ENCODE measurements at places on chromosomes 7 and 10.

- DNase-seq, result no peak
Measured at GRCh38 chr10:5601826-5602495, 64.4 kb downstream of the ASB13 start.

GRCh38 chr7:107526672-107527071 is 37.0 kb downstream of the COG5 start:
- no peak for DNase-seq

- no peak for DNase-seq
Measured at GRCh38 chr10:98299341-98299740, 31.3 kb upstream of the LOXL4 start.

DNA sequence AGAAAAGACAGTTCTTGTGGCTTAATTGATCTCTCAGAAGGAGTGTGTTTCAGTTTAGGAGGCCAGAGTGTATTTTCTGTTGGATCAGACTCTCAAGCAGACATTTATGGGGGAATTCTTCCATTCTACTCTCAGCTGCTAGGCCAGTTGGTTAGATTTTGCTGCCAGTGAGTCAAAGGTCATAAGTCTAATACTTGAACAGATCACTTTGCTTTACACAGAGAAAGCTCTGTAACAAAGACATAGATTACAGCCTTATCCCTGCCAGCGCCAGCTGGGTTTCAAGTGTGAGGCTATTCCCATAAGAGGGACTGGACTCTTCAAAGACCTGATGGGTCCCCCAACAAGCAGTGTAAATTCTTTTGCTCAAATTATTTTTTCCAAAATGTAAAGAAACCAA is 145.6 kb upstream of the SEMA3C start:
- DNase-seq, result no peak

- no peak for DNase-seq
Measured at GRCh38 chr10:22710139-22710745, 4.1 kb downstream of the PIP4K2A start.

- no peak for DNase-seq
Measured at GRCh38 chr7:156680281-156680680, 39.7 kb downstream of the RNF32 start.

DNA sequence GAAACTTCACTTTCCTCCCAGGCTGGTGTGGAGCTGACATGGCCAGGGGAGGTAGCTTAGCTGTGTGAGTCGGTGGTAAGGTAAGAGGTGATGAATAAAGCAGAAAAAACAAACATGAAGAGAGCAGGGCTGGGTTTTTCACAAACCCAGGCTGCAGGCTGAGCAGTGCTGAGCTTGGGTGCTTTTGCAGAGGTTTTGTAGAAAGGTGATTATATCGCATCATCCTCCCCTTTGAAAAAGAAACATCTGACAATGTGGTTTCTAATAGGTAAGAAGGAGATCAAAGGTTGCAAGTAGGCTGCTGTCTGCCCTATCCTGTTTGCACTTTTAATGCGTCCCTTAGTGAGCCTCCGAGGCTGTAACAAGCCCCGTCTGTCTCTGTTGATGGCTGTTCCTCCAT is 69.6 kb upstream of the GRM8 start:
- no peak for DNase-seq

DNA sequence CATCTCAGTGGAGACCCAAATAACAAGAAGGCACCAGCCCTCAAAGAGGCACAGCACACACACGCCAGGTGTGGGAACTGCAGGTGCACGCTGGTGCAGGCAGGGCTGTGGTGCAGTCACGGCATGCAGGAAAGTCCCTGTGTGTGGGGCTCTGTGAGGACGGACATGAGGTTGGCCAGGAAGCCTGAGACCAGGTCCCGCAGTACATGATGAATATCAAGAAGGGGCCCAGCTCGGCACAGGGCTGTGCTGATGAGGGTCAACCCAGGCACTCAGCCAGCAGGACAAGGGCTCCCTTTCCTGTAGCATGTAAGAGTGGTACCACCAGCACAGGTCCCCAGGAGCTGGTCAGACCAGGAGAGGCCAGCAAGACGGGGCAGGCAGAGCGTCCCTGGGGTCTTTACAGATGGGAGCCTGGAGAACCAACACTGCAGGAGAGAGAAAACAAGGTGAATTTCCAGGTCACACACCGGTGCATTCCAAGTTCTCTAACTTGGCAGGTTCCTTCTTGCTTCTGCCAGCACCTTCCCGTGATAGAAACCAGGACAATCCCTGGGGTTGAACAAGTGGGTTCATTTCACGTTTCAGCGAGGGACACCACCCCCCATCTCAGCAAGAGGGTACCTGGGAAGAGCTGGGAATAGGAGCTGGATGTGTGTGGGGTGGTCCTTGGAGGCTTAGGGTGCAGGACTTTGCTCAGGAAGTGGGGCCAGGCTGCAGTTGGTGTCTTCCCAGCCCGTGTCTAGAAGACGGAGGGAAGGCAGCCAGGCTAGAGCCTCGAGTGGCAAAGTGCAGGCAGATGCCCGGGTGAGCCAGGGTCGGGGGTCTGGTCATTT is 244.8 kb upstream of the TCERG1L start:
- DNase-seq, result no peak

- DNase-seq, result no peak
Measured at GRCh38 chr7:99897322-99898022, 20.6 kb upstream of the OR2AE1 start.

DNA sequence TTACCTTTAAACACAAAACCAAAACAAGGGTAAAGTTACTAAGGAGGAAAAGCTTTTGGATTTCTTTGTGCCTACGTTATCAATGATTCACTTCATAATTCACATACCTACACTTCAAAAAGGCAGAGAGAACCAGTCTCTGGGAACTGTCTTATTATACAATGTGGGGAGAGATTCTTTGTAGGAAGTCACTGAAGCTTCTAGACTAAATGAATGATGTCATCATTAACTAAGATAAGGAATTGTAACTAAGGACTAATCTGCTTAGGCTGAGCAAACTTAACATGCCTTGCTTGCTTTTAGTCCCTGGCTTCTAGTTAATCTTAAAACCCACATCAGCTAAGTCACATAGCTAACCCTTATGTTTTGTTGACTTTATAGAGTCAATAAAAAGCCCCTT is 771.2 kb downstream of the NXPH1 start:
- DNase-seq, result no peak

GRCh38 chr7:8566016-8566415 is 132.6 kb downstream of the NXPH1 start:
- no peak for DNase-seq

DNA sequence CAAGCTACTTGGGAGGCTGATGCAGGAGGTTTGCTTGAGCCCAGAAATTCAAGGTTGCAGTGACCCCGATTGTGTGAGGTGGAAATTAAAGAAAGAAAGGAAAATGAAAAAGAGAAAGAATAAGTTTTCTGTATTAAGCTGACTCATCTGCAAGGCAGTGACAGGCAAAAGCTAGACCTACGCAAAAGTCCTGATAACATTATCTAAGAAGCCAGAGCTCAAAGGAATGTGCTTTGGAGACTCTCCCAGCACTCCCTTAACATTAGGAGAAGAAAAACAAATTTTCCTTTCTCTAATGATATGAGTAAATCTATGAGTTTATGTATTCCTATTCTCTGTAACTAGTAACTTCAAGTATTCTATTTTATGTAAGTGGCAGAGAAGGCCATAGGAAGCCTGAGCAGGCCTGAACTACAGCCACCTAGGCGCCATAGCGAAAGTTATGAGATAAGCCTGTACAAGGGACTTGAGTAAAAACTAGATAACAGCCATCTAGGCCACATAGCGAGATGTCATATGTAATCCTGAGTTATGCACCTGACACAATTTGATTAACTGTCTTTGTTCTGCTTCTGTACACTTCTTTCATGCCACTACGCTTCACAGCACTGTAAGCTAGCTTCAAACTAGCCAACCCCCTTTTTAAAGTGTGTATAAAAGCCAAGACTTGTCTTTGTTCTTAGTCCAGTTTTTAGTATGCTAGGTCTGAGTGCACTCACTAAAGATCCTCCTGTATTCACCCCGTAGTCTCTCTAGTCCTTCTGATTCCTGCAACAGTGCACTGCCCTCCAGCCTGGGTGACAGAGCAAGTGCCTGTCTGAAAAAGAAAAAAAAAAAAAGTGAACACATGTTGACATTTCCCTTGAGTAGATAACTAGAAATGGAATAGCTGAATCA is 9.4 kb upstream of the ZWINT start:
- no peak for DNase-seq

DNA sequence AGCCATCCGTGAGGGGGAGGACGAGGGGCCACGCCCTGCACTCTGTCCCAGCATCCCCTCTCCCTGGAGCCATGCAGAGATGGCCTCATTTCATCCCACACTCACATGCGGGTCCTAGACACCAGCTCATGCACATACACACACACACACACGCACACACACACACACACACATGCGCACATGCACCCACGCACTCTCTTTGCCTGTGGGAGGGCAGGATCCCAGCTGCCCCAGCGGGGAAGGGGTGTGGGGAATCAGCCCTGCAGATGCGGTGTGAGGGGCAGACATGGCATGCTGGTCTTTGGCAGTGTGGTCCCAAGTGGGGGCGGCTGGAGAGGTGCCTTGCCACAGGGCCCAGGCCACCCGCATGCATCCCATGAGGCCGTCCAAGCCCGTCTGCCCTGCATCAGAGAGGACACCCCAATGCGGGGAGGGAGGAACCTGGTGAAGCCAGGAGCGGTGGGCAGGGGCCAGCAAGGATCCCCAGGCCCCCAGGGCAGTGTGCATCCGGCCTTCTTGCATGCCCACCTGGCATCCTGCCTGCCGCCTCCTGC is 68.1 kb downstream of the LHPP start:
- no peak for DNase-seq

- peak; percentile 64 for DNase-seq
Measured at GRCh38 chr7:191981-192649, at the start of gene FAM20C. FAM20C (plus strand) TSS chr7:192571; CDS start chr7:193200, 629 bp downstream.

DNA sequence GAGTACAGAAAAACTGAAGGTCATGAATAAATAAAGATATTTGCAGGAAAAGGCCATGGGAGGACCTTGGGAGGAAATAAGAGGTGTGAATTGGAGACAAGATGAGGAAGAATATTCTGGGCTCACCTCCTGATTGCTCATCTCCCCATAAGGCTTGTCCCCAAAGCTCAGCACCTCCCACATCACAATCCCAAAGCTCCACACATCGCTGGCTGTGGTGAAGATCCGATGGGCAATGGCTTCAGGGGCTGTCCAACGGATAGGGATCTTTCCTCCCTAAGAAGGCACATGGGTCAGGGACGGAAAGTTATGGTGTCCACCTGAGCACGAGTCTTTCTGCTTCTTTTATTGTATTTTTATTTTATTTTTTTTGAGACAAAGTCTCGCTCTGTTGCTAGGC is 12.9 kb downstream of the ZYX start:
- no peak for DNase-seq

DNA sequence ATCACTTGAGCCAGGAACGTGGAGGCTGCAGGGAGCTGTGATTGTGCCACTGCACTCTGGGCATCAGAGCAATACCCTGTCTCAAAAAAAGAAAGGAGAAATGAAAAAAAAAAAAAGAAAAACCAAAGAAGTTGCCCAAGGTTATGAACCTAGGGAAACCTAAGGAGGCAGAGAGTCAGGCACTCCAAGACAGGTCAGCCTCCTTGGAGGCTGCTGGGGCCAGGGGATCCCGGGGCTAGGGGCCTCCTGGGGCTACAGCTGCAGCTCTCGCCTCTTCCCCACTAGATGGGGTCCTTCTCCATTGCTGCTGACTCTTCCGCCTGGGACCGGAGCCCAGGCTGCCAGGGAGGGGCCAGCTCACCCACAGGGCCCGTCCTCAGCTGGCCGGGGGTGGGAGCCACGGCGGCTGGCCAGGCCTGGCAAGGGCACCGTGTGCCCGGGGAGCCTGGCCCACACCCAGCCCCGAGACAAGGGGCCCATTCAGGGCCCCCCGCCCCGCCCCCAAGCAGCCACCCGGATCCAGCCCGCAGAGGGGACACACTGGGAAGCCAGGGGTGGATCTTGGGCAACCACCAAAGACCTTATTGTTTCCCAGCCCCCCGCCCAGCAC is 1.7 kb upstream of the SPACDR start:
- DNase-seq, result no peak

DNA sequence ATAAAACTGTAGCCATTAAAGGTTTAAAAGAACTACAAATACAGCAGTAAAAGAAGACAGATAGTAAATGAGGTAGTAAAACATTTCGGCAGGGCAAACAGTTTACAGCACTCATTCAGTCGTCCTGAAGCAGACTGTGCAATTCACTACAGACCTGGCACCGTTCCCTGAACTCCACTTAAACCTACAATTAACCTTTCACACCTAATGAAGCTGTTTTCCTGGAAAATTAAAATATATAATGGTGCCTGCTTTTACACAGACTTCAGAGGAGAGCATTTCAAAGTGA is 335.3 kb downstream of the GFRA1 start:
- no peak for DNase-seq

DNA sequence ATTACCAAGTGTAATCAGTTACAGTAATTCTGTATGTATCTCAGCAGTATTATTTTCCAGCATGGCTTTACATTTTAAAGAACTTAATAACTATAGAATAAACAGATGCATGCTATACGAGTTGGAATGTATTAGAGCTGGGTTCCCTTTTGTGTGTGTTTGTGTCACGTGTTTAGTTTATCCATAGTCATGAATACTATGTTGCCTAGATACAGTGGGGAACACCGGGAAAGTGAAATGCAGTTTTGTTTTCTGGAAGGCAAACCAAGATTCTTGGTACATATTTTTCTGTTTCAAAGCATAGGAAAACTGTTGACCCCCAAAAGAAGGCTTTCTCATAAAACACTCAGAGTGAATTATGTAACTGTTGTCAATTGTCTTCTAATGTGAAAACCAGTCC is 119.0 kb downstream of the FANK1 start:
- no peak for DNase-seq

DNA sequence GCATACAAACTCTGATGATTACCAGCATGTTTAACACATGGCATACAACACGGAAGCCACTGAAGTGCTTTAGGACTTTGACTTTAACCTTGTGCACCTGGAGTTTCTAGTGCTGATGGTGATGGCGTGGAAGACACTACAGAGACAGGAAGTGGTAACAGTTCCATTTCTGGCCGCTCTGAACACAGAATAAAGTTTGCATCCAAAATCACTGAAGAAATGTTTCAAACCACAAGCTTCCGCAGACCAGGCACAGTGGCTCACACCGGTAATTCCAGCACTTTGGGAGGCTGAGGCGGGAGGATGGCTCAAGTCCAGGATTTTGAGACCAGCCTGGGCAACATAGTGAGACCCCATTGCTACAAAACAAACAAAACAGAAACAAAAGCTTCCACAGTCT is 40.3 kb upstream of the TNPO3 start:
- DNase-seq, result no peak

- no peak for DNase-seq
Measured at GRCh38 chr10:21712975-21713374, 178.9 kb downstream of the MLLT10 start.

Measured in activated naive CD8-positive, alpha-beta T cell treated with anti-CD3 and anti-CD28 coated beads for 36 hours (primary cell).